ENCODE measurements at places on chromosomes 5 and 9. TPM values are rescaled to one million over a fixed set of nuclear protein-coding genes. Genes with fewer than 3 reads are reported as not detected.

The ELP1 gene
- 23.2 TPM for total RNA-seq

The STPG3 gene
- not detected for total RNA-seq

GRCh38 chr5:89901983-89902382 lies 507.6 kb downstream of the CETN3 start:
- no peak for DNase-seq

DNA sequence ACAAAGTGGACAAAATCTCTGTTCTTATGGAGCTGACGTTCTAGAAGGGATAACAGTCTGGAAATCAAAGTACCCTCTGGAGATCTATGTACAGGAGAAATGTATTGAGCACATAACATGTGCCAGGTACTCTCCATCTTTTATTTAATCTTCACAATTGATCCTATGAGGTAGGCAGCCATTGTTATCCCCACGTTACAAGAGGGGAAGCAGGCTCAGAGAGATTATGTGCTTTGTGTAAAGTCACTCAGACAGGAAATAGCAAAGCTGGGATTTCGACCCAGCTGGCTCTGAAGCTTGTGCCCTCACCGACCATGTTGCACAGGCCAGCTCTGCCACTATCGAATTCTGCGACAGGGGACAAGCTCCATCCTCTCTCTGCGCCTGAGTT lies 21.5 kb downstream of the PDGFRB start:
- DNase-seq, result no peak

- DNase-seq, result no peak
These were observed 111.8 kb upstream of the FCN2 start for GRCh38 chr9:134768709-134769351.

- no peak for DNase-seq
These were observed 408.4 kb downstream of the SPOCK1 start for GRCh38 chr5:137090721-137091120.

GRCh38 chr5:93580927-93581445 lies at the start of gene NR2F1-AS1:
Gene NR2F1-AS1, minus strand, starts transcription at chr5:93581219.
- DNase-seq, result no peak

DNA sequence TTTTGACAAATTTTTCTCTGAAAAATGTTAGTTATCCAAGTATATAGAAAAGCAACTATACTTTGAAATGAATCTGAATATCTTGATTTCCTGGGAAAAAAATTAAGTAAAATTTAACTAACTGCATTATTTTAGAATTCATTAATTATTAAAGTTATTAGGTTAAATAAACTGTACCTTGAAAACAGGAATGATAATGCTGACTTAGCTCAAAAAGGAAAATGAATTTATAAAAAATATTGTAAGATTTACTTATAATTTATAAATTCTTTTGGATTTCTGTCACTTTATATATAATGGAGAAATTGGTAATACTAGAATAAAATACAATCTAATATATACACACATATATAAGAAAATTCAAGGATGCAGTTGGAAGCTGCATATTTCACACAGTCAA lies 36.1 kb upstream of the ACOT12 start:
- DNase-seq, result no peak

DNA sequence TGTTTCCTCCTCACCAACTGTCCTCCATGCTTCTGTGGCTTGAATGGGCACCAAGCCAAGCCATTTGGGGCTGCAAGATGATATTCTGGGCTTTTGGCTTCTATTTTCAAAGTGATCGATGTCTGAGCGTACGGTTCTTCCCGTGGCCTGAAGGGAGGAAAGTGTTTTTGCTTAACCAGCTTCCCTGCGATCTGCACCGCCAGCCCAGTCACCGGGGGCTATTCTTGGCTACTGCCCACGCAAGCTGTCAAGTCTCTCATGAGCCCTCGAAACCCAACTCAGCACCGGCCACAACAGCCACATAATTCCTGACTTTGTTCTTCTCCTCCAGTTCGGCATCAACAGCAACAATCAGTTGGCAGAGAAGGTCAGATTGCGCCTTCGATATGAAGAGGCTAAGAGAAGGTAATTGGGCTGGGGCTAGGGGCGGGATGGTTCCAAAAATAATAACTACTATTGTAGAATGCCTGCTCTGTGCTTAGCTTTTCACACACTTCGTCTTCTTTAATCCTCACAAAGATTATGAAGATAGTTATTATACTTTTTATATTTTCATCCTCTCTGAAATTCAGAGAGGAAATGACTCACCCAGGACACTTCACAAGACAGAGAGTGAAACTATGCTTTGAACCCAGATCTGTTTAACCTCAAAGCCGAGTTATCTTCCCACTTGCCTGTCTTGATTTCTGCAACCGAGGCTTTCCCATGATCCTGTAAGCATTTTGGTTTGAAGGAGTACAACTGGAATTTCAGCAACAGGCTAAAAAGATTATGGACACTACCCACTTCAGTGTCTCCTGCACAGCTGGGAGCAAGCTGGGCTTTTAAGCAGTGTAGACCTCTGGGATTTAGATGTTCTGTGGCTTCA lies 76.4 kb upstream of the RARS1 start:
- DNase-seq, result no peak

DNA sequence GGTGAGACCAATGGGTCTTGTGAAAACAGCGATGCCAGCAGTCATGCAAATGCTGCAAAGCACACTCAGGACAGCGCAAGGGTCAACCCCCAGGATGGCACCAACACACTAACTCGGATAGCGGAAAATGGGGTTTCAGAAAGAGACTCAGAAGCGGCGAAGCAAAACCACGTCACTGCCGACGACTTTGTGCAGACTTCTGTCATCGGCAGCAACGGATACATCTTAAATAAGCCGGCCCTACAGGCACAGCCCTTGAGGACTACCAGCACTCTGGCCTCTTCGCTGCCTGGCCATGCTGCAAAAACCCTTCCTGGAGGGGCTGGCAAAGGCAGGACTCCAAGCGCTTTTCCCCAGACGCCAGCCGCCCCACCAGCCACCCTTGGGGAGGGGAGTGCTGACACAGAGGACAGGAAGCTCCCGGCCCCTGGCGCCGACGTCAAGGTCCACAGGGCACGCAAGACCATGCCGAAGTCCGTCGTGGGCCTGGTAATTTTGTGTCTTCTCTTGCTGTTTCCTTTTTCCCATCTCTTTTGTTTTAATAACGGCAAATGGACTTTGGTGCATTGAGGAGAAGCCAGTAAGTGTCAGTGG lies 98.0 kb downstream of the EHMT1 start:
- DNase-seq, result no peak

DNA sequence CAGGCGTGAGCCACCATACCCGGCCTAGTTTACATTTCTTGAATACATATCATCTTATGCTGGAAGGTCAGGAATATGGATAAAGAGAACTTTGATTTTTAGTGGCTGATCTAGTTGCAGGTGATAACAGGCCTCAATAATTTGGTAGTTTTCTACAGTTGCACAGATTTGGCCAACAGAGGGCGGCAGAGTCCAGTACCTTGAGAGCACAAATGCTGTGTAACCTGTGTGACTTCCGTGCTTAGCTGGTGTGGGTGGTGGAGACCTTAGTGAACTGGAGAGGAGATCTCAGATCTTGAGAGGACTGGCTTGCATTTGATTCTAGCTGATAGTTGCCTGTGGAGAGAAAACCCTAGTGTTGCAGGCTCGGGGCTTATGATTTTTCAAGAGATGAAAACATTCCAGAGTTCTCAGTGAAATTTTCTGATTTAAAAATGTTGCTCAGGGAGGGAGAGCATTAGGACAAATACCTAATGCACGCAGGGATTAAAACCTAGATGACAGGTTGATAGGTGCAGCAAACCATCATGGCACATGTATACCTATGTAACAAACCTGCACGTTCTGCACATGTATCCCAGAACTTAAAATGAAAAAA lies 17.4 kb upstream of the GPR151 start:
- DNase-seq, result peak; percentile 81
